ENCODE measurements at places on chromosomes 7 and 10. TPM values are rescaled to one million over a fixed set of nuclear protein-coding genes. Genes with fewer than 3 reads are reported as not detected.

The GPER1 gene
- 3.6 TPM for total RNA-seq

The EBF3 gene
- 9.0 TPM for total RNA-seq

The CD36 gene
- 1.0 TPM for total RNA-seq

The PON1 gene
- total RNA-seq = not detected

The KCNIP2 gene
- total RNA-seq = 1.3 TPM

The YAE1 gene
- 39.2 TPM for total RNA-seq

The FAM25G gene
- not detected for total RNA-seq

The WNT16 gene
- total RNA-seq = 0.09 TPM

The ADRA2A gene
- total RNA-seq = not detected

The VPS37D gene
- total RNA-seq = 7.5 TPM

The SLC16A12 gene
- 0.16 TPM for total RNA-seq

The CCL26 gene
- 1.4 TPM for total RNA-seq

The PAX2 gene
- not detected for total RNA-seq

The MRPS24 gene
- 105 TPM for total RNA-seq

The STEAP4 gene
- total RNA-seq = under 0.01 TPM

The TMEM196 gene
- total RNA-seq = not detected

The NKX6-2 gene
- not detected for total RNA-seq

The AGMO gene
- total RNA-seq = under 0.01 TPM

The COL26A1 gene
- total RNA-seq = not detected

The MGMT gene
- total RNA-seq = 32.6 TPM

The PDE6C gene
- not detected for total RNA-seq

The HNRNPA2B1 gene
- 80.4 TPM for total RNA-seq

The CARD11 gene
- not detected for total RNA-seq

The TBX20 gene
- total RNA-seq = not detected

The PIK3CG gene
- total RNA-seq = not detected

The CRHR2 gene
- not detected for total RNA-seq

The PRKCQ gene
- under 0.01 TPM for total RNA-seq

The MEIG1 gene
- total RNA-seq = 0.52 TPM

The HABP2 gene
- total RNA-seq = not detected

The ACHE gene
- total RNA-seq = under 0.01 TPM

The TDRD1 gene
- total RNA-seq = not detected

The ITIH5 gene
- total RNA-seq = 0.17 TPM

The GPR15LG gene
- total RNA-seq = not detected

The KBTBD2 gene
- total RNA-seq = 30.6 TPM

The ENKUR gene
- 0.16 TPM for total RNA-seq

The SLC18A2 gene
- total RNA-seq = not detected

The NEBL gene
- 0.16 TPM for total RNA-seq

The CRPPA gene
- total RNA-seq = 0.60 TPM

The OGDHL gene
- total RNA-seq = 0.47 TPM

The AKAP9 gene
- 37.7 TPM for total RNA-seq

The IL2RA gene
- total RNA-seq = not detected

Measured in bronchial smooth muscle cell (primary cell).